Neural progenitor cell (in vitro differentiated cells): ENCODE measurements at places on chromosomes 6 and 20. TPM values are rescaled to one million over a fixed set of nuclear protein-coding genes. Genes with fewer than 3 reads are reported as not detected.

The BPIFB1 gene
- total RNA-seq: not detected in 2 replicates

The QRSL1 gene
- 15.0 and 23.0 TPM in 2 replicates for total RNA-seq

The TMEM14A gene
- 23.4 and 33.7 TPM in 2 replicates for total RNA-seq

The SEL1L2 gene
- 0.77 and 2.5 TPM in 2 replicates for total RNA-seq

- H3K36me3 ChIP-seq: no peaks in the 10 kb centered on the region
- peaks cover 55% of the 10 kb centered on the region for H3K4me1 ChIP-seq
- H3K27ac ChIP-seq: peak overlapping the region; percentile 76
- peak overlapping the region; percentile 4 for H3K4me3 ChIP-seq
- DNase-seq: peak; percentile 24
- H3K27me3 ChIP-seq: no peaks in the 10 kb centered on the region
Observed at GRCh38 chr6:143674483-143675381, 3.0 kb upstream of the PHACTR2 start.

- H3K36me3 ChIP-seq: no peaks in the 10 kb centered on the region
- peaks cover 9% of the 10 kb centered on the region for H3K4me1 ChIP-seq
- H3K4me3 ChIP-seq: no peak overlapping the region
- no peak overlapping the region for H3K27ac ChIP-seq
Observed at GRCh38 chr6:13030396-13030795, 297.9 kb downstream of the TBC1D7 start.

DNA sequence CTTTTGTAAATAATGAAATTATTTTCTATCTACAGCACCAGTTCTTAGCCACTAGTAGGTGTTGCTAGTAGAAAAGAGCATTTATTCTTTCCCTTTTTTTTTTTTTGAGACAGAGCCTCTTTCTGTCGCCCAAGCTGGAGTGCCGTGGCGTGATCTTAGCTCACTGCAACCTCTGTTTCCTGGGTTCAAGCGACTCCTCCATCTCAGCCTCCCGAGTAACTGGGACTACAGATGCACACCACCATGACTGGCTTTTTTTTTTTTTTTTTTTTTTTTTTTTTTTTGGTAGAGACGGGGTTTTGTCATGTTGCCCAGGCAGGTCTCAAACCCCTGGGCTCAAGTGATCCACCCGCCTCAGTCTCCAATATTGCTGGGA is 6.7 kb downstream of the PCMT1 start:
- no peaks in the 10 kb centered on the region for H3K27me3 ChIP-seq
- H3K4me3 ChIP-seq: no peak overlapping the region
- no peak for DNase-seq
- no peaks in the 10 kb centered on the region for H3K36me3 ChIP-seq
- no peak overlapping the region for H3K27ac ChIP-seq

GRCh38 chr6:135135835-135136234 is 45.3 kb upstream of the MYB start:
- no peaks in the 10 kb centered on the region for H3K36me3 ChIP-seq
- H3K27me3 ChIP-seq: no peaks in the 10 kb centered on the region
- no peak overlapping the region for H3K27ac ChIP-seq
- H3K4me3 ChIP-seq: no peak overlapping the region
- DNase-seq: no peak
- H3K4me1 ChIP-seq: peaks cover 5% of the 10 kb centered on the region

DNA sequence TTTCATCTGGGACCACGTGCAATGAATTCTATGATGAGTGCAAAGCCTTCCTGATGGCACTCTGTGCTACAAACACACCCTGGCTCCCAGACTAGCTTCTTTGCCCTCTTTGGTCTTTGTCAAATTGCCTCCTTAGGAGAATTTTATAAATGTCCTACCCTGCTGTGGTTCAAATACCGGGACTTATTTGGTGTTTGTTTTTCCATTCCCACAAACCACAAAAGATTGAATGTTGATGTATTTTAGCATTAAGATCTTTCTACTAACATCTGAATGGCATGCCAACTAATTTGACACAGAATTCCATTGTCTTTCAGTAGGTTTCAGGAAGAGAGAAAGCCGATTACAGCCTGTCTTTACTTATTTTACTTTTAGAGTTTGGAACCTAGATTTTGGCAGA is 424.2 kb upstream of the SLC35B3 start:
- H3K4me3 ChIP-seq: no peak overlapping the region
- H3K27ac ChIP-seq: no peak overlapping the region
- no peak for DNase-seq
- H3K4me1 ChIP-seq: no peaks in the 10 kb centered on the region

GRCh38 chr6:79301290-79301689 is 66.8 kb upstream of the HMGN3 start:
- no peaks in the 10 kb centered on the region for H3K36me3 ChIP-seq
- H3K4me3 ChIP-seq: no peak overlapping the region
- H3K27ac ChIP-seq: no peak overlapping the region
- H3K27me3 ChIP-seq: no peaks in the 10 kb centered on the region
- no peaks in the 10 kb centered on the region for H3K4me1 ChIP-seq

- H3K27me3 ChIP-seq: no peaks in the 10 kb centered on the region
- no peak for DNase-seq
- no peak overlapping the region for H3K27ac ChIP-seq
- no peaks in the 10 kb centered on the region for H3K4me1 ChIP-seq
- no peaks in the 10 kb centered on the region for H3K36me3 ChIP-seq
- H3K4me3 ChIP-seq: no peak overlapping the region
Observed at GRCh38 chr6:68326762-68327161, 308.3 kb upstream of the ADGRB3 start.

GRCh38 chr20:1942486-1943274 is 47.5 kb downstream of the SIRPA start:
- no peak overlapping the region for H3K4me3 ChIP-seq
- H3K27ac ChIP-seq: no peak overlapping the region
- peaks cover 42% of the 10 kb centered on the region for H3K27me3 ChIP-seq
- H3K36me3 ChIP-seq: no peaks in the 10 kb centered on the region

- no peaks in the 10 kb centered on the region for H3K36me3 ChIP-seq
- H3K4me3 ChIP-seq: no peak overlapping the region
- H3K27ac ChIP-seq: no peak overlapping the region
- no peaks in the 10 kb centered on the region for H3K4me1 ChIP-seq
Observed at GRCh38 chr20:38278763-38279162, 18.2 kb upstream of the KIAA1755 start.

GRCh38 chr20:45934046-45934585 is 367 bp upstream of the PCIF1 start:
- peak overlapping the region; percentile 99 for H3K4me3 ChIP-seq
- no peaks in the 10 kb centered on the region for H3K27me3 ChIP-seq
- peak overlapping the region; percentile 100 for H3K27ac ChIP-seq
- peak; percentile 72 for DNase-seq
- no peaks in the 10 kb centered on the region for H3K36me3 ChIP-seq
